AG08395 (cell line): ENCODE measurements at places on chromosomes 5 and 9.
A peak's percentile ranks its signal among the peaks of the same experiment; 100 is the strongest.

DNA sequence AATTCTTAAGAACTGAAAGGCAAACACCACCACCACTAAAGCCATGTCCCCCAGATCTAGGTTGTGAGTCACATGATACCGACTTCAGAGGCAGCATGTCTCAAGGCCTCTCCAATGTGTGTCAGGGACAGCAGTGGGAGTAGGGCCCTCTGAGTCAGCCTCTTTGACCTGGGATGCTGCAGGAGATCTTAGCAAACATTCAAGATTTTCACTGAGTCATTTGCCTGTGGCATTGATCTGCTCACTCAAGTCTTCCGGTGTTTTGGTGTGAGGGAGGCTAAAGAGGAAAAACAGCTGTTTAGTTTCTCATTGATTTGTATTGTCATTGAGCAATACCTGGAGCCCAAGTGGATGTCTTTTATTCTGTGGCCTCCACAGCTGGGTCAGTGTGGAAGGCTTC lies 36.1 kb downstream of the TMC1 start:
- DNase-seq = peak; percentile 89

GRCh38 chr5:69170495-69170894 lies 3.5 kb downstream of the CCNB1 start:
- DNase-seq = no peak

- no peak for DNase-seq
Observed at GRCh38 chr5:6235726-6236125, 142.6 kb downstream of the MED10 start.

DNA sequence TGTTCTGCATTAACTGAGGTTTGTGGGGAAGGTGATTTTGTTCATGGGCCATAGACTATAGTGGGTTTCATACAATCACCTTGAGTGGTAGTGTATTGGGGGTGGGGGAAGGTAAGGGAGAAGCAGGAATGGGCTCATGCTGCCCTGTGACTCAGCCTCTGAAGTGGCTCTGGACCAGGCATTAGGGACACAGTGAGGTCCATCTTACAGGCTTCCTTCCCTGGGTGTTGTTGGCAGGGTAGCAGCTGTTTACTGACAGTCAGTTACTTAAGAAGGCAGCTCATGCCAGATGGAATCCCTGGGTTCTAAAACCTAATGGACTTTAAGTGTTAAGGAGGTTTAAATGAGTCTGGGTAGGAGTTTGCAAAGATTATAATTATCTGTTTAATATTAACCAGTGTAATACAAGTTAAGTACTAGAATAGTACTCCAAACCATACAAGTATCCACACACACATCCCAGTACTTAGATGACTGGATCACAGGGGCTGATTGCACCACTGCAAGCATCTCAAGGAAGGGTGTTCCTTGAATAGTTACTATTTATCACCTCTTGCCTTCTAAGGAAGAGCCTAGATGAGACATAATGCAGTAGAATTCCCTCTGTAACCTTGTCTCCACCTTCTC lies 59.3 kb downstream of the CAST start:
- peak; percentile 37 for DNase-seq

DNA sequence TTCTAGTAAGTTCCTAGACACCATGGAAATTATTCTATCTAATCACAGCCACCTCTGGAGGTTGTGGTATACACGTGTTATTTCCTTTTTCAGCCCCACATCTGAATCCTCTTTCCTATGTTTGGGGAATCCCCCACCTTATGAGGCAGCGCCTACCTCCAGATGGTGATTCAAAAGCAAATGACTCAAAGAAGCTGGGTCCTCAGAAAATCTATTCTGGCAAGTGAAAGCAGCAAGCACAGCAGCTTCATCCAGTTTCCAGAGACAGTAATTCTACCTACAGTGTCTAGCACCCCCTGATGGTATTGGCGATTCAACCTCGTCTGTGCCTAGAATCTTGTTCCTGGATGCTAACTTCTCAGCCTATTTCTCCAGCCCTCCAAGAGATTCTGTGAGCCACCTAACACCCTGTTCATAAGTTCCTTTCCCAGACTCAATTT lies 43.0 kb downstream of the STRBP start:
- peak; percentile 72 for DNase-seq

DNA sequence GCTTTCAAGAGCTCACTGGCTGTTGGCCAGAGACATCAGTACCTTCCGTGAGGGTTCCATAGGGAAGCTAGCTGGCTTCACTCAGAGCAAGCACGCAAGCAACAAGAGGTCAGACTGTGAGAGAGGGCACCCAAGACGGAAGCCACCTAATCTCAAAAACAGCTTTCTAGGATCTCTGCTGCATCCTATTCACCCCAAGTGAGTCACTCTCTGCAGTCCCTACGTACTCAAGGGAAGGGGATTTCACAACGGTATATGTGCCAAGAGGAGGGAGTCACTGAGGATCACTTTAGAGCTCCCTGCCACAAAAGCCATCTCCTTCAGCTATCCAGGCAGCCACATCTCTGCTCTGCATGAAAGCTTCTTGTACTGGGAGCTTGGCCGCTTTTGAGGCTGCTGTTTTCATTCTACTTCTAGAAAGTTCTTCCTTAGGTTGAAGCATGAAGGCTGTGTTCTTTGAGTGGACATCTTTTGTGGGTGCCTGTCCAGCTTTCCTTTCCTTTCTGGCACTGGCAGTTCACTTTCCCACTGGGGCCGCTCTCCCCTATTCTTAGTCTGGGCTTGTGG lies 249.5 kb downstream of the MAN2A1 start:
- no peak for DNase-seq

DNA sequence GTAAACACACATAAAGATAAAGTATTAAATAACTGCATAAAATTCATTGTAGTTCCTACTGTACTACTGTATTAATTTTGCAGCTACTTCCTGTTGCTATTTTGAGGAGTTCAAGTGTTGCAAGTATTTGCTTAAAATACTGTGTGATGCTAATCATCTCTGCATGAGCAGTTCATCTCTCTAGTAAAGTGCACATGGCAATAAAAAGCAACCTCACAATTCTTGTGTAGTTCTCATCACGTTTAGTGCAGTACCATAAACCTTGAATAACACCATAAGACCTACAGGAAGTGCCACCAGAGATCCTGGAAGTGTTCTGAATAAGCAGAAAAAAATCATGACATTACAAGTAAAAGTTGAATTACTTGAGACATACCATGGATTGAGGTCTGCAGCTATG lies 34.6 kb downstream of the CPLANE1 start:
- no peak for DNase-seq

- DNase-seq = no peak
Observed at GRCh38 chr9:95574176-95574575, 57.4 kb upstream of the PTCH1 start.

DNA sequence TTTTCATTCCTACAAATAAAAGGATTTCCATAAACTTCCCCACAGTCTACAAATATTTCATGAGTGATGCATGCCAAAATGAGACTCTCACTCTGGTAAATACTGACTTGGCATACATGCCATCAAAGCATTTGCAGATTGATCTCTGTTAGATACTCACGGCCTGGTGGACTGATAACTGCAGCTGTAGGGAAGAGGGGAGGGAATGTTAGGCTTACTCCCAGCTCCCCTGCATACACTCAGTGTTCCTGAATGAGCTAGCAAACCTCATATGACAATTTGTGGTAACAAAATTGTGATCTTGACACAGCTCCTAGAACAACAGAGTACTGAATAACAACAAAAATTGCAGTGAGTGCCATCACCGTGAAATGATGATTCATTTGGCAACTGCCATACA lies 435.3 kb downstream of the NR2F1-AS1 start:
- no peak for DNase-seq

DNA sequence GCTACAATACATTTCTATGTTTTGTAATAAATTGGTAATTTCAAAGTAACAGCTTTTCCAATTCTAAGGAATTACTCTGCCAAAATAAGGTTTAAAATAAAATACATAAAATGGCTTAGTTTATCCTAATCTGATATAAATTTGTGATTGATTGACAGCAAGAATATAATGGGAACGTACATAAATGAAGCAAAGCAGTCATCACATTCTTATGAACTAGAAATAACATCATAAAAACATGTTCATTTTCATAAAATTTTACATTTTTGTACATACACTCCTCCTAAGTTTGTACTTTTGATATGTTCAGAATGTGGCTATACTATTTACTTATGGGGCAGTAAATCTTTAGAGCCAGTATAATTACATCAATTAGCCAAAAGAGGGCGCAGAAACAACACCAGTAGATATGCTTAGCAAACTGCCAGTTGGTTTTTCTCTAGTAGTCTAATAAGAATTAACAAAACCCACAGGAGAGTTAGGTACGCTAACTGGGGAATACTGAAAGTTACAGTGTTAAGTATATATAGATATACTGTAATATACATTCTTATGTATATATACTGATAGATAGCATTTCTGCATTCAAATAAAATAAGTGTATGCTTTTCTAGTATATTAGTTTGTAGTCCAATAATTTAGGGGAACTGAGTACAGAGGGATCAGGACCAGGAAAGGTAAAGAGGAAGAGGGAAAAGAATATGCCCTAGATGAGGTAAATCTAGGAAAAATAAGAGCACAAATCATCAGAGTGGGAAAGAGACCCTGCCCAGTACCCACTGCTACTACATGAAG lies 76.8 kb downstream of the ZDHHC21 start:
- peak; percentile 39 for DNase-seq

DNA sequence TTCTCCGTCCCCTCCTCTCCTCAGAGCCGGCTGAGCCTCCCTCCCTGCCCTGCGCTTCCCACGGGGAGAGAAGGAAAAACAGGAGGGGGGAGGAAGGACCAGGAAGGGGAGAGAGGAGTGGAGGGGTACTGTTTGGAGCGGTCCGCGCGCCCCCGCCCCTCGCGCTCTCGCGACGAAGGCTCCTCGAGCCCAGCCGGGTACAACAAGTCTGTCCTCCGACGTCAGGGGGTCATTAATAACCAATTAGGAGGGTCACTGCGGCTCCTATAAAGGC lies 480 bp upstream of the PRDM12 start:
- DNase-seq = no peak

GRCh38 chr5:168076561-168076991 lies 214.9 kb upstream of the WWC1 start:
- peak; percentile 64 for DNase-seq

- DNase-seq = no peak
Observed at GRCh38 chr5:132371603-132371994, 2.1 kb downstream of the SLC22A5 start.

GRCh38 chr5:39816156-39816845 lies 391.5 kb upstream of the DAB2 start:
- no peak for DNase-seq

- DNase-seq = no peak
Observed at GRCh38 chr5:3377831-3378230, 217.8 kb upstream of the IRX1 start.

DNA sequence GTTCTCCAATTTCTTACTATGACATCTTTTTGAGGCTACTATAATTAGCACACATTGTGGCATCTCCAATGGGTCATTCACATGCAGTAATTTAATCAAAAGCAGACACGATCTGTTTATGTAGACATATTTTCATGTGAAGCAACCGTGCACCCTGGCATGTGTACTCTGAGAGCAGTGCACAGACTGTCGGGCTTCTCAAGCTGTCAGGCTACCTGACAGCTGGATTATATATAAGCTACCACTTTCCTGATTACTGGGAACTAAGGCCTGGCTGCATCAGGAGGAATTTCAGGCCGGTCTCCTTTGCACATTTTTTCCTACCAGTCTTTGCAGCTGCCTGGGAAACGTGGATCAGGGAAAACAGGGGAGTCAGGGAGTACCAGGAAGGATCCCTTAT lies 197.5 kb downstream of the MAPKAP1 start:
- DNase-seq = peak; percentile 55

DNA sequence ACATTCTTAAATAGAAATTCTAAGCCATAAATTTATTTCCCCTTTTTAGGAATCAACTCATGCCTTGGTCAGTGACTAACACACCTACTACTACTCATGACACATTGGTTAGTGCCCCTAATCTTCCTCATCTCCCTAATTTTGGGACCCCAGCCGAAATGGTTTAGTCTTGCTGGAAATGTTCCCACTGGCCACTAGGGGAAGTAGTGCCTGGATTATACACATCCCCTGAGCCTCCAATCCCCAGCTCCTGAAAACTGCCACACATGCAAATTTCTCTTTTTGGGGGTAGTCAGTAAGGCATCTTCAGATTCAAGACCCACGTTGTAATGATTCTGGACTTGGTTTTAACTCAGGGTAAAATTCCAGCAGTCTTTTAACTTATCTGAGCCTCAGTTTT lies 79.8 kb downstream of the HSD17B3 start:
- peak; percentile 33 for DNase-seq

- no peak for DNase-seq
Observed at GRCh38 chr9:14313378-14313940, 482 bp downstream of the NFIB start.

DNA sequence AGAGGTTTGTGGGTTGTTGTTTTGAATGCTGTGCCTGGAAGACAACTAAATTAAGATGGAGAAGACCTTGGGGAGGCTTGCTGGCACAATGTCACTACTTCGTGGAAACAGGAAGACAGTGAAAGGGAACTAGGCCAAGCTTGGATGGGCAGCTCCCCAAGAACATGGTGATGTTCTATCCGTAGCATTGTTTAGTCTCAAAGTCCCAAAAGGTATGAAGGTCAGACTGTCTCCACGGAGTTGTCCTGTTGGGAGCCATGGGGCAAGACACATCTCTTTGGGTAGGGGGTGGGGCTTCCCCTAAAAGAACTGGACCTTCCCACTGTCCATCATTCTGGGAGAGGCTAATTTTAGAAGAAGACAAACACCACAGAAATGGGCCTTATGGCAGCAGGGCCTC lies 140.5 kb downstream of the ENTREP1 start:
- DNase-seq = no peak

GRCh38 chr5:119808474-119808873 lies 179.1 kb downstream of the FAM170A start:
- DNase-seq = no peak

- no peak for DNase-seq
Observed at GRCh38 chr5:96159043-96159442, 197.4 kb upstream of the ELL2 start.

- DNase-seq = no peak
Observed at GRCh38 chr5:61790678-61791077, 458.6 kb downstream of the ZSWIM6 start.

DNA sequence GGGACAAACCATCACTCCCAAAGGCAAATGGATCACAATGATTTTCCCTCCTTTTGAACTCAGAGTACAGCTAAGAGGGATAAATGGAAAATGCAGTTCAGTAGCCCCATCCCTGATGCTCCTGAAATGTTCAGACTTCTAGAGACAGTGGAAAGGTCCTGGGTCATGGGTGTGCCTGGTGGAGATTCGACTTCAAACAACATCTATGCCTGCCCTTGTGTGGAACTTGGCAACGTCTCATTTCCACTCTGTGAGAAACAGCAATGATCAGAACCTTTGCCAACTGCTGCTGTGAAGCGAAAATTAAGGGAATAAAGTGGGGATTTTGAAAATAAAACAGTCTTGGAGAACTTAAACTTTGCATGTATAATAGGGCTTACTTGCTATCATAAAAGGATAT lies 778.1 kb downstream of the SEMA5A start:
- no peak for DNase-seq

DNA sequence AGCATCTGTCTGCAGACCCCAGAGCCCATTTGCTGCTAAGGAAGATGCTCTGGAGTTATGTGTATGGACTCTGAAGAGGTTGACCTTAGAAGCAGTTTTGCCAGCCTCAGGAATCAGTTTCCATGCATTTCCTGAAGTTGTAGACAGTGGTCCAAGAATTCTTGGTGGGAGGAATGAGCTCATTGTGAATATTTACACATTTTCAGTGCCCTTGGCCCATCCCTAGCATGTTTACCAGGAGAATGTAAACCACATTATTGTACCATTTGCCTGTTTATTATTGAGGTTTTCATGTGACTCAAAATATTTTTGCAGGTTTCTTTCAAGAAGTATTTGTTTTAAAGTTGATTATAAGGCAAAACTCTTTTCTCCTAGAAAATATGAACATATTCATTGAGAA lies 93.8 kb downstream of the NXNL2 start:
- DNase-seq = peak; percentile 24

- DNase-seq = no peak
Observed at GRCh38 chr9:78453450-78453849, 156.5 kb downstream of the PSAT1 start.
